Globus pallidus (tissue), 1 donor: ENCODE measurements at places on chromosomes 2 and 18.
A peak's percentile ranks its signal among the peaks of the same experiment; 100 is the strongest.

GRCh38 chr2:164722616-164723338 is 101.5 kb upstream of the GRB14 start:
- DNase-seq, result no peak

- peak; percentile 29 for DNase-seq
These were observed 217.9 kb downstream of the VAPA start for GRCh38 chr18:10131460-10132395.

DNA sequence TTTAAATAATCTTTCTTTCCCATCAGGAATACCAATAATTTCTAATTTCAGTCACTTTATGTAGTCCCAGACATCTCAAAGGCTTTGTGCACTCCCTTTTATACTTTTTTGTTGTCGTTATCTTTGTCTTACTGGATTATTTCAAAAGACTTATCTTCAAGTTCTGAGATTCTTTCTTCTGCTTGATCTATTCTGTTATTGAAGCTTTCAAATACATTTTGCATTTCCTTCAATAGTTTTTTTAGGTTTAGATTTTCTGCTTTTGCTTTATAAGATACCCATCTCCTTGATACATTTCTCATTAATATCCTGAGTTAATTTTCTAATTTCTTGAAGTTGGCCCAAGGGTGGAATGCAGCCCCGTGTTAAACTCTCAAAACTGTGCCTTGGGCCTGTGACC is 432.4 kb downstream of the RIT2 start:
- no peak for DNase-seq

- DNase-seq, result no peak
These were observed 73.8 kb downstream of the MAP3K20 start for GRCh38 chr2:173149491-173149890.

GRCh38 chr2:183019718-183020442 is 18.4 kb downstream of the NCKAP1 start:
- DNase-seq, result no peak

DNA sequence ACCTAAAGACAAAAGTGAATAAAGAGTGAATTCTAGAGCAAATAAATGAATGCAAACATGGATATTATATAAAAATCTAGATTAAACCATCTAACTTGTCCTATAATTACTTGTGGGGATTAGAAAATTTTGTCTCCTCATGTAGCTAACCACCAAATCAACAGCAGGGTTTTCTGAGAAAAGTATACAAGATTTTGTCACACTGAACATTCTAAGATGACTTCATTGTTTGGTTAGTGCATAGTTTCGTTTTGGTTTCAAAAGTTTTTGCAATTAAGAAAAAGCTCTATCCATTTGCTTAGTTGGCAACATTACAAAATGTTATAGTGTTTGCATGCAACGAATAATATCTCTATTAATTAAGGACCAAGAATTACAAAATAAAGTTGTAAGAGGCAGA is 125.0 kb downstream of the LRP2 start:
- DNase-seq, result no peak

DNA sequence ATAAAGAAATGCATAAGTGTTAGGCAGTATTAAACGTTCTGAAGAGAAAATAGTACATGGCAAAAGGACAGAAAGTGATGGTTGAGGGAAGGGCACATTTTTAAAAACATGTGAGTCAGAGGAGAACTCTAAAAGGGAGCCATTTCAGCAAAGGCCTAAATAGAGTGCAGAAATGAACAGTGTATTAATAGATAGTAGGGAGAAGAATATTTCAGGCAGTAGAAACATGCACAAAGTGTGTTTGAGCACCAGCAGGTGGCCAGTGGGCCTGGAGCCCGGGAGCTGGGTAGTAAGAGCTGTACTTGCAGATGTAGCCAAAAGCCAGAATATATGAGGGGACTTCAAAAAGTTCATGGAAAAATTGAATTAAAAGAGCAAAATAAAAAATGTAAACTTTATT is 288.1 kb upstream of the FIGN start:
- no peak for DNase-seq

DNA sequence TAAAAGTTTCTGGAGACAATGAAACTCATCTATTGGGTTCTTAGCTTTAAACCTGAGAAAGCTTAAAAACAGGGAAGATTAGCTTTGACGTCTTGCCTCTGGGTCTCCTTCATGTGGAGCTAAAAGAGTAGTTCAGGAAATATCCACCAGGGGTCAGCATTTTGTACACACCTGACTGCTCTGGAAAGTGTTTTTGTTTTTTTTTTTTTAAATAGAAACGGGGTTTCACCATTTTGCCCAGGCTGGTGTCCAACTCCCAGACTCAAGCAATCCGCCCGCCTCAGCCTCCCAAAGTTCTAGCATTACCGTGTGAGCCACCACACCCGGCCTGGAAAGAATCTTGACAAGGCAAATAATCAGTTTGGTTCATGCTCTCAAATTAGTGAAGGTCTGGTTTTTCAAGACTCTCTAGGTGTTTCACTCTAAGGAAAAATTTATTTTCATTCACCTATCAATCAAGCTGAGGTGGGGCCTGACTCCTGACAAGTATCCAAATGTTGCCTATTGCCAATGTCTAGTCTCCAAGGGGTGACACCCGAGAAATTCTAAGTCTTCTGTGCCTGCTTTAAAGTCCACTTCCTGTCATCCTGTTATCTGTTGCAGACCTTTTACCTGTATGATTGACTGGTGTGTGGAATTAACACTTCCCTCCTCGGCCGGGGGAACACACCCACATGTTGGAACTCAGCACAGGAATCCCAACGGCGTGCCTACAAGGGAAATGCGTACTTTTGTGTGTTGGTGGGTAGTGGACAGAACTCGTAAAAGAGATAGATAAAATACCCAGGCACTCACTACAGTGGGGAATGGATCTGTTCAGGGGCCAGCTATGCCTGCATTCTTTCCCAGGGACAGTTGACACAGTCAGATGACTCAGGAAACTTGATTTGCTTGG is 11.3 kb downstream of the IL1RN start:
- peak; percentile 54 for DNase-seq

DNA sequence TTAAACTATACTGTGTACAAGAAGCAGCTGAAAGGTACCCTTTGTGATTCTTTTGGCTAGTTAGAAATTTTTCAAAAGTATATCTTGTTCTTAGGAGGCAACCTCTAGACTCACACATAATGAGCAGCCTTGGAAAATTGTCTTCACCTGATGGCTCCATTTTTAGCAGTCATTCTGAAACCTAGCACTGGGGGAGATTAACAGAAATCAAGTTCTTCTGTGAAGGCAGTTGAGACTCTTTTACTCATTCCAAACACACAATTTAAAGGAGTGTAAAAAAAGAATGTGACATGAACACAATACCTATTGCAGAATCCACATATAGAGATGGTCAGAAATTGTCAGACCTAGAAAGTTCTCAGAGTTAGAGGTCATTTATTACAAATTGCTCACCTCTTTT is 197.7 kb downstream of the UBE2E3 start:
- DNase-seq, result no peak

DNA sequence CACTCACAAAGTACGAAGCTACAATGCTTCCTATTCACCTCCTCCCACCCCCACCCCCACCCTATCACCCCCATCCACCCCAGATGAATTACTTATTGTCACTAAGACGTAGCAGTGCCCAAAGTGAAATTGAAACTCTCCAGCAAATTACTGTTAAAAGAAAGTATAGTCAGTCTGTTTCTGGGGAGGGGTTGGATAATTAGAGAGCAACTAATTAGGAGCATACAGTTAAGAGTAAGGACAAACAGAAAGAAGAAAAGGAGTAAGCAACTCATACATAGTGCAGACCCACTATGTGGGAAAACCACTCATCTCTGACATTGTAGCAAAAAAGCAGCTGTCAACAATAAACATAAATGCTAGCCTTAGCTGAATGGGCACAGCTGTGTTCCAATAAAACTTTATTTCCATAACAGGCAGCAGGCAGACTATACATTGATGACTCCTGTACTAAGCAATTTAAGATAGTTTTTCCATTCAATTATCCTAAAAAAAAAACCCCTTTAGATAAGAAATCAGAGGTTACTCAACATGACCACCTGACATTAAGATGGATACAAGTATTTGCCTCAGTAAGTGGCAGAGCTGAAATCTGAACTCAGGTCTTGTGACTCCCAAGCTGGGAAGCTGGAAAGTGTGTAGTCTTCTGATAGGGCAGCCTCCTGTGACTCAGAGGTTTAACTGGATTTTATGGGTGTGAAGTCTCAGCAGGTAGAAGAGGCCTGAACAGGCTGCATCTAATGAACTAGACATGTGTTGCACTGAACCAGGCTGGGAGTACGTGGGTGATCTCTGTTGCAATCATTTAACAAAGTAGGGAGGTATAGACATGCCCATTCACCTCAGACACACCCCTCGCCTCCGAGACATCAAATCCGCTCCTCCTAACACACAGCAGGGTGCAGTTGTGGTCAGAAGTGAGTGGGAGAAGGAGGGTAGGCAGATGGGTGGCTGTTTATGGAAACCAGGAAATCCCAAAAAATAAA is 171.8 kb upstream of the KLF7 start:
- DNase-seq, result no peak

GRCh38 chr2:197911667-197912066 is 107.3 kb downstream of the PLCL1 start:
- no peak for DNase-seq

DNA sequence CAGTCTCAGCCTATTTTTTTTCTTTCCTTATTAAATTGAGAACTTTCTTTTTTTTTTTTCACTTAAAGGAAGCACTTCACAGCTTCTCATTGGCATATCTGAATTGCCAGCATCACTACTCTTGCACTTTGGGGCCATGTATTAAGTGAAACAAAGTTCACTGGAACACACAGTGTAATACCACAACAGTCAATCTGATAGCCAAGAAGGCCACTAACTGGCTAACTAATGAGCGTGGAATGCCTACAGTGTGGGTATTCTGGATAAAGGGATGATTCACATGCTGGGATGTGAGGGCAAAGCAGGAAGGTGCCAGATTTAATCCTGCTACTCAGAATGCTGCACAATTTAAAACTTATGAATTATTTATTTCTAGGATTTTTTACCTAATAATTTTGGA is 11.7 kb upstream of the C18orf63 start:
- no peak for DNase-seq

DNA sequence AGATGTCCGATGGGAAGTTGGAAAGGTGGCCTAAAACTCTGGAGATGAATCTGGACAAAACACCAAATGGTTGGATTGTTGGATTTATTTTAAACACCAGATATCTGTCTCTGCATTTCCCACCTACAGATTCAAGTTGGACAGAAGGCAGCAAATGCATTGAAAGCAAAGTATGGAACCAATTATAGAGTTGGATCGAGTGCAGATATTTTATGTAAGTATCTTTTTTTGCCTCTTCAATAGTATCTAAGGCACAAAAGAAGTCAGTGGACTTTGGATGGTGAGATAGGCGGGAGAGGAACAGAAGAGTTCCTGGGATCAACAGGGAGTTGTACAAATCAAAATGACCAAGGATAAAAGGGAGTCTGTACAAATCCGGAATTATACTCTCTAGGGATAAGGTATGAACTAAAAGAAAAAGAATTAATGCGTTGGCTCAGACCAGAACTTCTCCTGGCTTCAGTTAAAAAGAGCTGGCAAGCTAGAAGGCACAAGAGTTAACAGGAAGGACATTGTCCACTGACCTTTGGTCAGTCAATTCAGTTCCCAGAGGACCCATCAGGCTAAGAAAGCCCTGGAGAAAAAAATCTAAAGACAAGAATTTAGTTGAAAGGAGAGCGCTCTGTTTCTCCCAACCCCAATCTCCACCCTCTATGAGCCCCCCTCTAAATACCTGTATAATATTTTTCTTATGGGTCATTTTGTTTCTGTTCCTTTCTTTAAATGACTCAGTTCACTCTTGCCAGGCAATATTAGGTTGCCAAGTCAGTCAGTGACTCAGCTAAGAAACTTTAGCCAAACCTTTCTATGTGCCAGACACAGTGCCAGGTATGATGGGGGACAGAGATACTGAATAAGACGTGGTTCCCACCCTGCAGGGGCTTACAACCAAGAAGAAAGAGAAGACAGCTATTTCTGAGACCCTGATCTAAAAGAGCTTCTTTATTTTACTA is 29.1 kb downstream of the CPO start:
- no peak for DNase-seq
